EH (cell line): ENCODE measurements at places on chromosomes 7 and 10.

GRCh38 chr7:142819530-142819929 lies 35.3 kb upstream of the EPHB6 start:
- DNase-seq, result no peak

- no peak for DNase-seq
Measured at GRCh38 chr7:108203537-108203936, 73.4 kb upstream of the LAMB4 start.

GRCh38 chr10:35208536-35208935 lies 81.9 kb downstream of the CREM start:
- no peak for DNase-seq

GRCh38 chr10:96918214-96919002 lies 86.3 kb downstream of the LCOR start:
- DNase-seq, result no peak

GRCh38 chr7:43108255-43109011 lies 4.0 kb upstream of the HECW1 start:
- peak; percentile 64 for DNase-seq

GRCh38 chr7:46982928-46983327 lies 599.0 kb downstream of the TNS3 start:
- no peak for DNase-seq

DNA sequence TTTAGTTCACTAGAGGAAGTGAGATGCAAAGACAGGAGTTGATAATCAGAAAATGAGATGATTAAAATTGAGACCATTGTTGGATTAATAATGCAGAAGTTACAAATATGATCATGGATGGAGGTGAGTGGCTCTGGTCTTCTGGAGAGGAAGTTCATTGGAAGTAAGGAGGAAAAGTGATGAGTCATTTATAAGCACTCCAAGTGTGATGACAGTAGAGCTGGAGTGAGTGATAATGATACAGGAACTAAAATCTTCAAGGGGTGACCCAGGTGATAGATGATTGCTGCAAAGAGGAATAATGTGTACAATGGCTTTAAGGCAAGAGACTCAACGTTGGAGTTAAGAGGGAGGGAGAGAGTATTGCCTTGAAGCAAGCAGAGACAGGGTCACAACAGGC lies 20.7 kb downstream of the ZNF32 start:
- DNase-seq, result no peak

DNA sequence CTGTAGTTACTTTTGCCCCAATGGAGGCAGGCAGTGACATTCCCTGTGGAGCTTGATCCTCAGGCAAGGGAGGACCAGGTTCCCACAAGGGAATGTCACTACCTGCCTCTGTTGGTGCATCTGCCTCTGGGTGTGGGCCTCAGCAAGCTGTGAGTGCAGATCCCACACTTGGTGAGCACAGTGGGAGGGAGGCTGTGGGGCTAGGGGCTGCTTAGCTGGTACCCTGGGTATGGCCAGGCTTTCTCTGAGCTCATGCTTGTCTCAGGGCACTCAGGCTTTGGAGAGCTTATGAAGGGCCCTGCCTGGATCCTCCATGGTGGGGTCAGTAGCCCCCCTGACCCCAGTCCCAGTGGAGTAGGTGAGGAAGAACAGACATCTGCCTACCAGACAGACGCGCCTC lies 16.2 kb upstream of the ZNF488 start:
- no peak for DNase-seq

DNA sequence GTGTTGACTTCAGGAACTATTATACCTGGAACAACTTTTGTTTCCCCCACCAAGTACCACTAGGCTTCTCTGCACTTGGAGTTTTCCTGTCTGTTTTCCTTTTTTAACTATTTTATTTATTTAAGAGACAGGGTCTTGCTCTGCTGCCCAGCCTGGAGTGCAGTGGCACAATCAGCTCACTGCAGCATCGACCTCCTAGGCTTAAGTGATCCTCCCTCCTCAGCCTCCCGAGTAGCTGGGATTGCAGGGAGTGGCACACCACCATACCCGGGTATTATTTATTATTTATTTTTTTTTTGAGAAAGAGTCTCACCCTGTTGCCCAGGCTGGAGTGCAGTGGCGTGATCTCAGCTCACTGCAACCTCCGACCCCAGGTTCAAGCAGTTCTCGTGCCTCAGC lies 2.1 kb upstream of the GIGYF1 start:
- no peak for DNase-seq

- DNase-seq, result peak; percentile 18
Measured at GRCh38 chr7:17153536-17153935, 144.9 kb upstream of the AHR start.

DNA sequence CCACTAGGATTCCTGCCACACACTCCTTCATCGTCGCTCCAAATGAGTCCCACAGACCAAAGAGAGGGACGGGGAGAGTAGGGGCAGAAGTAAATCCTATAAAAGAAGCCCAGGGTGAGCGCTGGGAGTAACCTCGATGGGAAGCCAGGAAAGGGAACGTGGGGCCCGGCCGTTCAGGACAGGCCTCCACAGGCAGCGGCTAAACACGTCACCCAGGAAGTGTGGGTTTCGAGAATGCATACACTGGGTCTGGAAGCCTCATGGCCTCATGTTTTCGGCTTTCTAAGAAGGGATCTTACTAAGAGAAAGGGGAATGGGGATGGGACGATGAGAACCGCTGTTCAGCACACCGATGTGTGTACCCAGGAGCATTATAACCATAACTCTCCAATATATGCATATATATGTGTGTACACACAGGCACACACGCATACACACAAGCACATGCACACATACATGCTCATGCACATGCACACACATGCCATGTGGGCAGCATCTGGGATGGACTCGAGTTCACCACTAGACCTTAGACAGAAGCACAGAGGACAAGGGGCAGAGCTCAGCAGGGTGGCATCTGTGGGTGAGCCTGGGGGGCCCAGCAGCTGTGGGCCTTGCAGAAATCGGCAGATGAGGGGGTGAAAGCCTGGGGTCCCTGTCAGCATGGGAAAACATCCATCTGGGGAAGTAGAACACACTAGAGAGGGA lies 14.8 kb upstream of the CNPY1 start:
- no peak for DNase-seq

DNA sequence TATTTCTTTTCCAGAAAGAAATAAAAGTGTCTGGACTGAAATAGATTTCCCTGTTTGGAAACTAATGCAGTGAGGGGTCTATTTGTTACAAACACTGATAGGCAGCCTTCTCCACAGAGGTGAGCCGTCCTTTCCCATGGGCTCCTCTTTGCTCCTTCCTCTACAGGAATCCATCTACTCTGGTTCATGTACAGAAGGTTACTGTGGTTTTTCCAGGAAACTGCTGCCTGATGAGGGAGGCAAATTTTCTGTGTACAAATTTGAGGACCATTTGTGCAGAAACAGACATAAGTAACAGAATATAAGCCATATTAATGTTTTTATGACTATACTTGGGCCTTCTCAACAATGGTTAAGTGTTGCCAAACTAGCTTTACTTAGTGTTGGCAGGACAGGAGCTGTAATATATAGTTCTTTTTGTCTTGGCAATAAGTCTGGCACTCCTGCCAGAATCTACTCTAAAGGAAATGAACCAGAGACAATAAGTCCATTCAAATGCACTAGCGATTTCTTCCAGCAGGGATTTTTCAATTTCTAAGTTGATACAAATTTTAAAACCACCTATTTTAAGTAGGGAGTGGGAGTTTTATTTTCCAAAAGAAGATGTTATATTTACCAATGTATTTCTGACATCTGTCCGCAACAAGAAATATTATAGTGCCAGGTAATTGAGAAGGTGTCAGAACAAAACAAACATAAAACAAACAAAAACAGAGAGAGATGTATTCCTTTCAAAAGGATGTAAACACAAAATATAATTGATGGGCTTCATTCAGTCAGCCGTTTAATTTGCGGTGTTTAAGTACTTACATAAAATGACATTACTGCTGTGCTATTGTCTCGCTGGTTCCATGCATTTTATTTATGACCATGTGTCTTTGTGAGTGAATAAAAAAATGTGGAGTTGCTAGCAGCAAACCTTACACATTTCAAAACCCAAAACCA lies 91.0 kb upstream of the NFE2L3 start:
- DNase-seq, result no peak

DNA sequence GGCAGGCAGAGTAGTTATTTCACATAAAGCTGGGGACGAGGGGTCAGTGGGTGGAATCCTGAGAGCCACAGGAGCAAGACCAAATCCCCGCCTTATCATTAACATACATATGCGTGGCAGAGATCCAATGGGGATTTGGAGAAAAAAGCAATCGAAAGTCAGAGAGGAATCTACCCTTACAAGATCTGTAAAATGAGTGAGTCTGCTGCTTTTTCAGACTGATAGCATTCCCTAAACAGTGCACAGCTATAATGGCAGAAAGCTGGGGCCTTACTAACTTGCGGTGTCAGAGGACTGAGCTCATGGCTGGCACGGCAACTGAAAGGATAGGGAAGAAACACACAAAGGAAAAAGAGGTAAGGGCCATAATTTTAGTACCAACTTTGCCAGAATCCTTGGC lies 25.0 kb downstream of the GPR22 start:
- no peak for DNase-seq

DNA sequence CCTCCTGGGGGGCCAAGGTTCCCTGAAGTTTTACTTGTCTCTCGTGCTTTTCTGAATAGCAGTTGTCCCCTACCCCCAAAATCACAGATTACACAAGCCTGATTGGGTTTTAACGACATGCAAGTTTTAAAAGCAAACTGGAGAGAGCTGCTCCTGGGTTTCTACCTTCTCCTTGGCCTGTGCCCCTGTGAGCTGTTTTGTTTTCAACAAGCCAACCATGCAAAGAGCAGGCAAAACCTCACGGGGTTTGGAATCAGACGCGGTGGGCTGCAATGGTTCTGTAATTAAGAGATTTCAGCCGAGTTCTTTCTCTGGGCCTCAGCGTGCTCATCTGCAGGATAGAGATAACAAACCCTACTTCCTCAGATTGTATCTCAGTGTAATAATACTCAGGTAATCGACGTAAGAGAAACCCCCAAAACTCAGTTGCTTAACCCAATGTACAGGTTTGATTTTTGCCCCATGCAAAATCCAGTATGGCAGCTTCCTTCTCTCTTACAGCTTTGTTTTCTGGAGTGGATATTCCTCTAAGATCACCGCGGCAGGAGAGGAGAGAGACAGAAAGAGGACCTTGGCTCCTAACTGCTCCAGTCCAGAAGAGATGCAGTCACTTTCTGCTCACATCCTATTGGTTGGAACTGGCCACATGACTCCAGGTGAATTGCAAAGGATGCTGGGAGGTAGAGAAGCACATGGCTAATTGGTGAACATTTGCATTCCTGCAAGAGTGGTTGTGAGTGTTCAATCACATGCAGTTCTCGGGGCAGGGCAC lies 42.0 kb downstream of the MYL10 start:
- DNase-seq, result no peak

DNA sequence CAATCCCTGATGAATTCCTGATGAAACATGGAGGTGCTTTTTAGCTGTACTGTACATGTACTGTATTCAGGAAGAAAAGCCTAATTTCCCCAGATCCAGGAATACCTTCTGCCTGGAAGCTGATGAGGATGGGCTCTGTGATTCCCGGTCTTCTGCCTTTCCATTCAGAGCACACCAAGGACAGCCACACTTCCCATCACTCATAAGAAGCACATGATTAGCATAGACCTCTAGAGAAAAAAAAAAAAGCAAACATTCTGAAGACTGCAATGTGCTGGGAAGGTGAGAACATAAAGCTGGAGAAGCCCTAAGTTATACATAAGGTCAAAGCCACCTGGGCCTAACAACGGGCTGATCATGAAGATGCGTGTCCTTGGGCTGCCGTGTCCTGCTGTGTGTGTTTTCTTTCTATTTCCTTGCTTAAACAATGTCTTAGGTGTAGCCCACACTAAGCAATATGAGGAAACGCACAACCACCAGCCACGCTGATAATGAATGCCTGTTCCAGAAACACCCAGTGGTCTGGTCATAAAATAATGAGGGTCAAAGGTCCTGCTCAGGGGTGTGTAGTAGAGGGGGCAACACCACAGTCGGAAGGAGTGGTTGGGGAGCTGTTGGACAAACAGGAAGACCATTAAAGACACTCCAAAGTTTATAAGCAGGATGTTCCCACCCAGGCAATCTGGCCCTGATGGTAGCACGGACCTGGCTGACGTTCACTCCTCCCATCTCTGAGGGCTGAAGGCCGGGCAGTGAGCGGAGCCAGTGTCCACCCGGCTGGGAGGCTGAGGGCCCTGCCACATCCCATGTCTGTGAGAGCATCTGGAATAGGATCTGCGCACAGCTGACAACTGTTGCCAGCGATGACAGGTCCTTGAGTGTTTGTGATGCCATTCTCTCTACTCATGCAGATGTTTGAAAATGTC lies 7.9 kb downstream of the PKD1L1 start:
- DNase-seq, result peak; percentile 89

- DNase-seq, result no peak
Measured at GRCh38 chr7:508461-509170, 11.0 kb downstream of the PDGFA start.

DNA sequence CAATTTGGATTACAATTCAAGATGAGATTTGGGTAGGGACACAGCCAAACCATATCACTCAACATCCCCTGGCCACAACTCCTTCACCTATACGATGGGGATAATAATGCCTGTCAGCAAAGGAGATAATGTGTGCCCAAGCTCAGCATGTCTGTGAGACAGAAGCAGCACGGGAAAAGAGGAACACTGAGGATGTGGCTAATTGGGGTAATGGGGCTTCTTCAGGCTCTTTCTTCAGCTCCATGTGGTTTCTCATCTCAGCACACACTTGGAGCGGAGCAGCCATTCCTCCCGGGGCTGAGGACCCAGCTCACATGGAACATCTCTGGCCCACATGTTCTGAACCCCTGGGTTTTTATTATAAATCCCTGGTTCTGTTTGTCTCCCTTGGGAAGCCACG lies 136.0 kb upstream of the NAMPT start:
- DNase-seq, result no peak

DNA sequence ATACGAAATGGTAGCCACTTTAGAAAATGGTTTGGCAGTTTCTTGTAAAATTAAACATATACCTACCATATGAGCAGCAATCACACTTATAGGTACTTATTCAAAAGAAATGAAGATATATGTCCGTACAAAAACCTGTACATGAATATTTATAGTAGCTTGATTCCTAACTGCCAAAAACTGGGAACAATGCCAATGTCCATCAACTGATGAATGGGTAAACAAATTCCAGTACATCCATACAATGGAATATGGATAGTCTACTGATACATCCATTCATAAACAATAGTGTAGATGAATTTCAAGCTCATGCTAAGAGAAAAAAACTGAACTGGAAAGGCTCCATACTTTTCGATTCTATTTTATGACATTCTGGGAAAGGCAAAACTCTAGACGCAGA lies 68.5 kb downstream of the AGK start:
- DNase-seq, result no peak

GRCh38 chr10:49157229-49157628 lies 23.4 kb upstream of the FAM170B start:
- no peak for DNase-seq

- DNase-seq, result peak; percentile 84
Measured at GRCh38 chr7:44678471-44679179, 70.0 kb upstream of the ZMIZ2 start.
